ENCODE measurements at places on chromosomes 4 and X. TPM values are rescaled to one million over a fixed set of nuclear protein-coding genes. Genes with fewer than 3 reads are reported as not detected.

DNA sequence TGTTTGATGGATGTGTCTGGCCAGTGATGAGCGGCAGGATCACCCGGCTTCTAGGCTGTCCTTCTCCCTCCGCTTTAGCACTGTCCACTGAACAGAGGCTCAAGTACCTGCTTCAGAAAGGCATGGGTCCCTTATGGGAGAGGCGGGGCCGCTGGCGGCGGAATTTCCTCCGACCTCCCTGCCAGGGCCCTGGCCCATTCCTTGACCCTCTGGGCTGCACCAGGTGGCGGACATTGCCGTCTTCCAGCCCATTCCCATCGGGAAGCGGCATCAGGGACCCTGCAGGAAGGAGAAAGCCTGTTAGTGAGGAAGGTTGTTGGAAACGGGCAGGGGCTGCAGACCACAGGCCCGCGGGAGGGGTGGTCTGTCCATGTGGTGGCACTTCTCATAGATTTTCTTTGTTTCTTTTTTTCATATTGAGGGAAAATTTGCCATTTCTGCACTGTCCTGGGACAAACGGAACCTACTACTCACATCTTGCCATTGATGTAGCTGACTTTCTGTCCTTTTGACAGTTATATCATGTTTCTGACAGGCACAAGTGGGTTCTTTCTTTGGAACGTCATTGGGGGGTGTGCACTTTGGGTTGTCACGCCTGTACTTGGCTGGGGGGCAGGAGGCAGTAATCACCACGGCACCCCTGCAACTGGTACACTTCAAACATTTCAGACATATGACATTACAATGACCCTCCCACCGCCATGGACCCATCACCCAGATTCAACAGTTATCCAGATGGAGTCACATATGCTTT is 6.1 kb downstream of the APLN start:
- H3K4me1 ChIP-seq, result peaks cover 5% of the 10 kb centered on the region
- H3K27me3 ChIP-seq, result peaks cover 18% of the 10 kb centered on the region
- no peak overlapping the region for H3K4me3 ChIP-seq
- peak; percentile 9 for DNase-seq
- no peaks in the 10 kb centered on the region for H3K36me3 ChIP-seq

DNA sequence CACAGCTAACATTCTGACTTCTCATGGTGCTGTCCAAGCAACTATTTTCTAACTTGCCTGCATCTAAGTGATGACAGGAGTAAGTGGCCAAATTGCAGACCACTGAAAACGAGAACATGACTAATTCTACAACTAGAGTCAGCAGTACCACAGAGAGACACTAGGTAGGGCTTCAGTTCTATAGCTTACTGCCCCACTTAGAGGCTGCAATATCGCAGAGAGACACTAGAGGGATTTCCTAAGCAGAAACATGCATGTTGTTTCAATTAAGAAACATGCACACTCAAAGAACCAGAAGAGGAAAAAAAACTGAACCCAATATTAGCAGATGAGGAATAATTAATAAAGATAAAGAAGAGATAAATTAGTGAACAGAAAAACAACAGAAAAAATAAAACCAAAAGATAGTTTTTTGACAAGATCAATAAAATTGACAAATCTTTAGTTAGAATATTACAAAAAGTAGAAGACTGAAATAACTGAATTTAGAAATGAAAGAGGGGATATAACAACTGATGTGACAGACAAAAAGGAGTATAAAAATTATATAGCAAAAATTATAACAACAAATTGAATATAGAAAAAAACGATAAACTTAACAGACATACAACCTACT is 100.8 kb downstream of the SPIN4 start:
- H3K27me3 ChIP-seq, result no peaks in the 10 kb centered on the region
- no peaks in the 10 kb centered on the region for H3K36me3 ChIP-seq
- no peak overlapping the region for H3K27ac ChIP-seq
- no peaks in the 10 kb centered on the region for H3K4me1 ChIP-seq
- DNase-seq, result peak; percentile 86

GRCh38 chrX:130418066-130418465 is 16.3 kb downstream of the RBMX2 start:
- no peaks in the 10 kb centered on the region for H3K27me3 ChIP-seq
- no peak overlapping the region for H3K4me3 ChIP-seq
- DNase-seq, result no peak
- H3K4me1 ChIP-seq, result no peaks in the 10 kb centered on the region
- no peaks in the 10 kb centered on the region for H3K36me3 ChIP-seq

DNA sequence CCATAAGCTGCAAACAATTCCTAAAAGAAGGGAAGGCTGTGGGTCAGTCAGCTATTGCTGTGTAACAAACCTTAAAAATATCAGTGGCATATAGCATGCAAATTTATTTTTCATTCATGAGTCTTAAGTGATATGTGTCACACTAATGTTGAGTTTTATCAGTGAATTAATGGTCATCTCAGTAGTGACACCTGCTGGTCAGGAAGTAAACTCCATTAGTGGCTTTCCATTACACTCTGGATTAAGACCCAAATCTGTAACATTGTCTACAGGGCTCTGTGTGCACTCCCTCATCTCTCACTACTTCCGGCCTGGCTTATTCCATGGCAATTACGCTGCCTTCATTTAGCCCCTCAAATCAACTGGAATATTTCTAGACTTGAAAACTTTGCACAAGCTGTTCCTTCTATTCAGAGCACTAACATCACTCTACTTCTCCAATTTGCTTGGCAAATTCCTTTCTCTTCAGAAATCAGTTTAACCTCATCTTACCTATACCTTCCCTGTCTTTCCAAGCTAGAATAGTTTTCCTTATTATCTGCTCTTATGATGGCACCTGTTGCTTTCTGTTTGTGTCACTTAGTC is 217.3 kb upstream of the TAPT1 start:
- H3K27ac ChIP-seq, result no peak overlapping the region
- H3K4me3 ChIP-seq, result no peak overlapping the region
- H3K36me3 ChIP-seq, result no peaks in the 10 kb centered on the region
- no peaks in the 10 kb centered on the region for H3K4me1 ChIP-seq

GRCh38 chr4:61666244-61666643 is 466.1 kb downstream of the ADGRL3 start:
- H3K27ac ChIP-seq, result no peak overlapping the region
- H3K36me3 ChIP-seq, result no peaks in the 10 kb centered on the region
- H3K27me3 ChIP-seq, result no peaks in the 10 kb centered on the region
- H3K4me3 ChIP-seq, result no peak overlapping the region
- no peaks in the 10 kb centered on the region for H3K4me1 ChIP-seq

DNA sequence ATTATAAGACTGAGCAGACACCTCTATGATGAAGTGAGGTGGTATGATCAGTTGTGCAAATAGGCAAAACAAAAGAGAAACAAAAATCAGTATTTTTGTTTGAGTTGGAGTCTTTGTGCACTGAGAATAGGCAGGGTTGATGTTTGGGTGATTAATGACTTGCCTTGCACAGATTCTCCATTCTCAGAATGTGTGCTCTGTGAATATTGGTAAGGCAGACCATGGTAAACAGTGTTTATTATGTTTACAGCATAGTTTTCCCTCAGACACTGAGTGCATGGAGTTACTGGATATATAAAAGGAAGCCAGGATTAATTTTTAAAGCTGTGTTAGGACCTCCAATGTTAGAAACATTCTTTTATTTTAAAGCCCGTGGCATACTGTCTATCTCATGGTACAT is 240.2 kb upstream of the MAGEB16 start:
- H3K4me3 ChIP-seq, result no peak overlapping the region
- no peak overlapping the region for H3K27ac ChIP-seq
- no peak for DNase-seq
- no peaks in the 10 kb centered on the region for H3K36me3 ChIP-seq

DNA sequence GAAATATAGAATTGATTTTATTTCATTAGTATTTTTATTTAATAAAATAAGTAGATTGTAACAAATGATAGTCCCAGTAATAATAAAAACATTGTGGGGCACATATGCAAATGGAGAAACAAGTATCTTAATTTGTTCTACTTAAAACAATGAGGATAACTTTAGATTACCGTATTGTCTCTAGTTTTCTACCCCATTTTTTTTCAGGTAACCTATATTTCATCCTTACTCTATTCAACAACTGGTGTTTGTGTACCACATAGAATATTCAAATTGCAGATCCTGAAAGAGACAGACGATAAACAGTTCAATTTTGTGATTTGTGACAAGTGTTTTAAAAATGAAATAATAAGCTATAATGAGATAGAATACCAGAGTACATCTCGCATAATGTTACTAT is 671.8 kb downstream of the GALNTL6 start:
- no peak for DNase-seq
- H3K4me1 ChIP-seq, result no peaks in the 10 kb centered on the region
- H3K36me3 ChIP-seq, result no peaks in the 10 kb centered on the region

GRCh38 chr4:148477276-148477675 is 35.1 kb upstream of the NR3C2 start:
- no peak for DNase-seq
- no peaks in the 10 kb centered on the region for H3K36me3 ChIP-seq
- H3K27ac ChIP-seq, result no peak overlapping the region
- no peaks in the 10 kb centered on the region for H3K27me3 ChIP-seq
- no peaks in the 10 kb centered on the region for H3K4me1 ChIP-seq
- H3K4me3 ChIP-seq, result no peak overlapping the region

DNA sequence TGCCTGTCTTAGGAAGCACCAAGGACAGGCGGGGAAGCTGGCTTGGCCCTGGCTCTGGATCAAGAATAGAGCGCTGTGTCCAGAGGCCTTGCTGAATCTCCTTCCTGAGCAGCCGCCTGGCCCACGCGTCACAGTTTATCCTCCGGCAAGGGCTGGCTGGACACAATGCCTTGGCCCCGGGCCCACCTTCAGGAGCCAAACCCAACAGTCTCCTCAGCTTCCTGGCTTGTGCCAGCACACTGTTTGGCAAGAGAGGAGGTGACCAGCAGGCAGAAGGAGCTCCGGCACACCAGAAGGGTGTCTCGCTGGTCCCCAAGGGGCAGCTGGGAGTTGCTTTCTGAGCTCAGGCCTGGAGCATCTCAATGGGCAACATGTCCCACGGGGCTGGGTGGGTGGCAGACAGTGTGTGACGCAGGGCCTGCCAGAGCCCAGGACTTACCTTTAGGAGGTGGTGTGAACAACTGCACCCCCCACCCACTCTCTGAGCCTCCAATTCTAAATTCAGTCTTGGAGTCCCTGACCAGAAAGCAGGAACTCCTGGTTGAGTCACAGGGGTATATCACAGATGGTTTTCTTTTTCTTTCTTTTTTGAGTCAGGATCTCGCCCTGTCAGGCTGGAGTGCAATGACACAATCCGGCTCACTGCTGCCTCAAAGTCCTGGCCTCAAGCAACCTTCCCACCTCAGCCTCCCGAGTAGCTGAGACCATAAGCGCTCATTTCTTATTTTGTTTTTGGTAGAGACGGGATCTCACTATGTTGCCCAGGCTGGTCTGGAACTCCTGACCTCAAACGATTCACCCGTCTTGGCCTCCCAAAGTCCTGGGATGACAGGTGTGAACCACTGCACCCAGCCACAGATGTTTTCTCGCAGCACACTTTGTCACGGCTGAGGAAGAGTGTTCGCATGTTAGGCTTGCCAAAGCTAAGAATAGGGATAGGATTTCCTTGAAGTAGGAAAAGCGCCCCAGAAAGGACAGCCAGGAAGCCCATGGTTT is 361.2 kb downstream of the BCOR start:
- no peaks in the 10 kb centered on the region for H3K36me3 ChIP-seq
- H3K4me1 ChIP-seq, result peaks cover 28% of the 10 kb centered on the region
- DNase-seq, result peak; percentile 70
- peaks cover 4% of the 10 kb centered on the region for H3K27me3 ChIP-seq

- no peaks in the 10 kb centered on the region for H3K36me3 ChIP-seq
- peaks cover 73% of the 10 kb centered on the region for H3K27me3 ChIP-seq
- peaks cover 6% of the 10 kb centered on the region for H3K4me1 ChIP-seq
- no peak for DNase-seq
- no peak overlapping the region for H3K4me3 ChIP-seq
Measured at GRCh38 chrX:72299891-72300630, 5.7 kb downstream of the CITED1 start.

- peaks cover 18% of the 10 kb centered on the region for H3K36me3 ChIP-seq
- no peak overlapping the region for H3K27ac ChIP-seq
- no peak overlapping the region for H3K4me3 ChIP-seq
- H3K4me1 ChIP-seq, result no peaks in the 10 kb centered on the region
- H3K27me3 ChIP-seq, result no peaks in the 10 kb centered on the region
- no peak for DNase-seq
Measured at GRCh38 chr4:78923464-78924312, 15.6 kb downstream of the PAQR3 start.

DNA sequence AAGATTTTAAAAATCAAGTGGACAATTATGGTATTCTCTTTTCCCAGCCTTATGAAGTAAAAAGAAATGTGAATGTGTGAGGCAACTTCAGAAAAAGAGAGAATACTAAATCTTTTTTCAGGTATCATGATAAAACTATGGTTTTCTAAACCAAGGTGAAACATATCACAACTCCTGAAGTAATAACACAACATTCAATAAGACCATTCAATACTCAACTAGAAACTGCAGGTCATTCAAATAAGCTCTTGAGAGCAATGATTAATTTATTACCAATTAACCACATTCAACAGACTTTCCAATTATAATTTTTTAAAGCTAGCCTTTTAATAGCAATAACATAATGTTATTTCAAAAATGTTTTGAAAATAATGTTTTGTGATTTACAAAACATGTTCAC is 35.8 kb downstream of the SLC10A7 start:
- no peaks in the 10 kb centered on the region for H3K27me3 ChIP-seq
- DNase-seq, result no peak
- no peak overlapping the region for H3K4me3 ChIP-seq
- no peaks in the 10 kb centered on the region for H3K4me1 ChIP-seq
- H3K27ac ChIP-seq, result no peak overlapping the region
- peaks cover 18% of the 10 kb centered on the region for H3K36me3 ChIP-seq

DNA sequence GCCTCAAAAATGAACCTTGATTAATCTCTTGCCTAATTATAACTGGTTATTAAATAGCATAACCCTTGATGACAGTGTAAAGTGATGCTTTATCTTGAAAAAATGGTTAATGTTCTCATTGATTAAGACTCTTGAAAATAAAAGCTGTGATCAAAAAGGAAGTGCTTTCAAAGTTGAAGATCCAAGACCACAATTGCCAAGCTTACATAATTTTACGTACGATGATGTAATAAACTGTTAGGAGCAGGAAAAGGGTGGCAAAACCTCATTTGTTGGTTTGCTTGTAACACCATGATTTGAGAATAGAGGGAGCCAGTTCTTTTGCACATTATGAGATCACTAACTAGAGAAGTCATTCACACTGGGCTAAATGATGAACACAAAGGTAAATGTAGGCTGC is 322.2 kb downstream of the ADGRL3 start:
- no peaks in the 10 kb centered on the region for H3K36me3 ChIP-seq
- H3K4me1 ChIP-seq, result no peaks in the 10 kb centered on the region
- H3K27ac ChIP-seq, result no peak overlapping the region
- no peak overlapping the region for H3K4me3 ChIP-seq
- no peak for DNase-seq
- no peaks in the 10 kb centered on the region for H3K27me3 ChIP-seq

- H3K27me3 ChIP-seq, result no peaks in the 10 kb centered on the region
- H3K4me3 ChIP-seq, result no peak overlapping the region
- no peaks in the 10 kb centered on the region for H3K36me3 ChIP-seq
- DNase-seq, result peak; percentile 9
- H3K27ac ChIP-seq, result no peak overlapping the region
- no peaks in the 10 kb centered on the region for H3K4me1 ChIP-seq
Measured at GRCh38 chr4:8697826-8698225, 105.3 kb downstream of the CPZ start.

GRCh38 chr4:78656968-78657445 is 105.4 kb downstream of the ANXA3 start:
- no peaks in the 10 kb centered on the region for H3K27me3 ChIP-seq
- no peak overlapping the region for H3K4me3 ChIP-seq
- peak; percentile 37 for DNase-seq
- peak overlapping the region; percentile 45 for H3K27ac ChIP-seq
- H3K36me3 ChIP-seq, result no peaks in the 10 kb centered on the region
- peaks cover under 1% of the 10 kb centered on the region for H3K4me1 ChIP-seq

The RASGEF1B gene
- total RNA-seq, result 56.8 TPM

The SPARCL1 gene
- total RNA-seq, result 173 TPM

The RTL5 gene
- 3.0 TPM for total RNA-seq

The MAGEB1 gene
- total RNA-seq, result not detected

The NLRP2B gene
- not detected for total RNA-seq

Data from stomach (tissue), 19 donors.